Stimulated activated CD8-positive, alpha-beta memory T cell treated with anti-CD3 and anti-CD28 coated beads, Interleukin-7, amount 100 ng/mL, for 24 hours (primary cell): ENCODE measurements at places on chromosomes 13 and 19.

DNA sequence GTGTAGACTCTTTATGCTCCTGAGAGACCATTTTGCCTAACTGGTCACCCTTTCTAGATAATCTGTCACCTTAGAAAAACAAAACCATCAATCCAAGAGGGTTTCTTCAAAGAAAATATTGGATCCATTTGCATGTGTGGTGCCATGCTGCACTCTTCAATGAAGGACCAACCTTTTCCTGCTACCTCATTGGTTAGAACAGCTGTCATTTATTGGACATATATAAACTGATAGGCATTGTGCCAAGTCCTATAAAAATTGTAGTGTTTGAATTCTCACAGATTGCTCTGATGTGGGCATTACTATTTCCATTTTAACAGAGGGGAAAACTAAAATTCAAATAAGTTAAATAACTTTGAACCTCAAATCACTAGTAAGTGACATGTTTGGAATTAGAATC is 333.2 kb downstream of the MYO16 start:
- DNase-seq, result no peak

DNA sequence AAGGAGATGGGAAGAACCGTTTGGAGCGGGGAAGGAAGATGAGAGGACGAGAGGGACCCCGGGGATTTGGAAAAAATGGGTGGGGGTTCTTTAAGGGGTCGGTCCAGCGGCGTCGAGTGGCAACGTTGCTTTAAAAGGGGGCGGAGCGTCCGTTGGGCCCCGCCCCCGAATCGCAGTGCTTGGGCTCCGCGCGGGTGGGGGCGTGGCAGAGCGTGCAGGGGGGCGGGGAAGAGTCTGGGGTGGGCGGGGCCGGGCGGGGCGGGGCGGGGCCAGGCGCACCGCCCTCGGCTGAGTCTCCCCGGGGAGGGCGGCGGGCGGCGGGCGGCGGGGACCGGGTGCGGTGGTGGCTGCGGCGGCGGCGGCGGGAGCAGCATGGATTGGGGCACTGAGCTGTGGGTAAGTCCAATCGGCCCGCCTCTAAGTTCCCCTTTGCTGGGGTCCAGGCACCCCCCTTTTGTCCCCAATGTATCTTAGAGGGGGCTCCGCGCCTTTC is at the start of gene TRIP10:
Gene TRIP10 (plus strand): TSS at position 291 of the 493 bp plus-strand sequence. CDS start 82 bp downstream, at position 373.
- DNase-seq, result peak; percentile 50

- no peak for DNase-seq
Measured at GRCh38 chr13:36382030-36382429, 35.8 kb upstream of the SPART start.

DNA sequence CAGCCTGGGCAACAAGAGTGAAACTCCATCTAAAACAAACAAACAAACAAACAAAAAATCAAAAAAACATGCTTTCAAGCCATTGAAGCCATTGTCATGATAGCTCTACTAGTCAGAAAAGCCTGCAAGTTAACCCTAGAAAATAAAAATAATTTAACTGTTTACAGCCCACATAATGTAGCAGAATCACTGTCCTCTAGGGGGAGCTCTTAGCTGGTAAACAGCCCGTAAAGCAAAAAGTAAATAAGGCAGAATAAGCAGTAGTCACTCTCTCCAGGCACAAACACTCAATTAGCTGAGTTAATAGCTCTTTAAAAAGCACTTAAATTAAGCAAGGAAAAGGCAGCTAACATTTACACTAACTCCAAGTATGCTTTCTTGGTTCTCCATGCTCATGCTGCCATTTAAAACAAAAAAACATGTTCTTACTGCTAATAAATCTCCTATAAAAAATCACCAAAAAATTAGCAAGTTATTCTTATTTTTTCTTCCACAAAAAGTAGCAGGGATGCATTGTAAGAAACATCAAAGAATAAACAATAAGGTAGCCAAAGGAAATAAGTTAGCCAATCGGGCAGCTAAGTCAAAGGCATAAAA is 11.3 kb downstream of the LILRB4 start:
- DNase-seq, result no peak

GRCh38 chr19:58181902-58182576 is 822 bp upstream of the ZNF274 start:
- no peak for DNase-seq

DNA sequence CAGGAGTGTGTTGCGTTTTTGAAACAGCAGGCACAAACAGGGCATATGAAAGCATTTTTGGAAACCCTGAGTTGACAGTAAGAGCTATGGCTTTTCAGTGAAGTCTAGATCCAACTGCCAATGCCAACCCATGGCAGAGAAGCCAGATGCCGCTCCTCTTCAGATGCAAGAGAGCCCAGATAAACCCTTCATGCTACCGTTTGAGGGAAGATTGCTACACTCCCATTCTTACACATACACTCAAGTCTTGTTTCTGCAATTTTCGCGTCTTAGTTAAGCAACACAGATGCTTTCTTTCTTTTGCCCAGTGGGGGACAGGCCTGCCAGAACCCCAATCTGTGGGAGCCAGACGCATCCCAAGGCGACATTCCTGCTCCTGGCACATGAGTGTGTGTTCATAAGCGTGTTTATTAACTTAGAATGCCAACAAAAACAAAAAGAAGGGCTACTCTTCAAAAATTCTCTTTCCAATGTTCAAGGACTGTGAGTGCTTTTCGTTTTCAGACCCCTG is 10.4 kb downstream of the BORCS8 start:
- DNase-seq, result no peak
